RPMI7951 (cell line): ENCODE measurements at places on chromosomes 11 and 22. TPM values are rescaled to one million over a fixed set of nuclear protein-coding genes. Genes with fewer than 3 reads are reported as not detected.

- DNase-seq, result no peak
Observed at GRCh38 chr11:122031813-122032212, 84.2 kb downstream of the BLID start.

- no peak for DNase-seq
Observed at GRCh38 chr22:45564349-45565030, 61.8 kb downstream of the FBLN1 start.

DNA sequence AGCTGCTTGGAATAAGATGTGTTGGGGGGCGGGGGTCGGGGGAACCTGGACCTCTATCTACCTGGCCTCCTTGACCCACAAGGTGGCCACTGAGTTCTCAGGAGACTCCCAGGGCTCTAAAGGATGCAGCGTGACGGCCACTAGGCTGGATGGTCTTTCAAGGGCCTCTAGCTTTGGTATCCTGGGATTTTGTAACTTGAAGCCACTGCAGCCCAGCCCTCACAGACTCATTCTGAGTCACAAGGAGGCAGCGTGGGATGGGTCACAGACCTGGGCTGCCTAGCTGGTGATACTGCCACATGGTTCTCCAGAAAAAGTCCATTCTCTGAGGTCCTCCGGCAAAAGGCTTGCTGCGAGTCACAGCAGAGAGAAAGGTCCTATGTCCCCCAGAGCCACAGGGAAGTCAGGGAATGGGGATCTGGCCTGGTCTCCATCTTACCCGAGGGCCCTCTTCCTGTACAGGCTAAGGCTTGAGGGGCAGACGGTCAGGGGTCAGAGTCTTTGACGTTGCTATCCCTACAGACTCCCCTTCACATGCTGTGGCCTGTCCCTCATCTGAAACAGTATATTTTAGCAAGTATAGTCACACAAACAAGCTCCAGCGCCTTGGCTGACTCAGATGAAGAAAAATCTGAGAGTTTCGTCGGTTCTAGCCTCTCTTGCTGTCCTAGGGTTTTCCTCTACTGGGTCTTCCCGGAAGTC, 52.4 kb downstream of the KCNC1 start:
- DNase-seq, result peak; percentile 72

- no peak for DNase-seq
Observed at GRCh38 chr11:133070021-133070713, 462.1 kb downstream of the OPCML start.

- no peak for DNase-seq
Observed at GRCh38 chr11:69981119-69981784, 96.9 kb upstream of the ANO1 start.

- DNase-seq, result no peak
Observed at GRCh38 chr11:46617972-46618314, 590 bp downstream of the ATG13 start.

- DNase-seq, result no peak
Observed at GRCh38 chr11:129023968-129024676, 81.5 kb upstream of the TP53AIP1 start.

DNA sequence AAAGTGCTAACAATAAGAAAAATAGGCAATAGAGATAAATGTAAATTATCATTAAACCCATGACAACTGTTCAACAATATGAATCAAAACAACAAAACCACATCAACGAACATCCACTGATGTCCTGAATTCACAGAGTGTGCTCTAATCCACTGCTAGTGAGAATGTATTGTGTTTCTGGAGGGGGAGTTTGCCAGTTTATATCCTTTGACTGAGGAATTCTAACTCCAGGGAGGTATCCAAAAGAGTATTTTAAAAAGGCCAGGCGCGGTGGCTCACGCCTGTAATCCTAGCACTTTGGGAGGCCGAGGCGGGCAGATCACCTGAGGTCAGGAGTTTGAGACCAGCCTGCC, 1.7 kb upstream of the WEE1 start:
- no peak for DNase-seq

DNA sequence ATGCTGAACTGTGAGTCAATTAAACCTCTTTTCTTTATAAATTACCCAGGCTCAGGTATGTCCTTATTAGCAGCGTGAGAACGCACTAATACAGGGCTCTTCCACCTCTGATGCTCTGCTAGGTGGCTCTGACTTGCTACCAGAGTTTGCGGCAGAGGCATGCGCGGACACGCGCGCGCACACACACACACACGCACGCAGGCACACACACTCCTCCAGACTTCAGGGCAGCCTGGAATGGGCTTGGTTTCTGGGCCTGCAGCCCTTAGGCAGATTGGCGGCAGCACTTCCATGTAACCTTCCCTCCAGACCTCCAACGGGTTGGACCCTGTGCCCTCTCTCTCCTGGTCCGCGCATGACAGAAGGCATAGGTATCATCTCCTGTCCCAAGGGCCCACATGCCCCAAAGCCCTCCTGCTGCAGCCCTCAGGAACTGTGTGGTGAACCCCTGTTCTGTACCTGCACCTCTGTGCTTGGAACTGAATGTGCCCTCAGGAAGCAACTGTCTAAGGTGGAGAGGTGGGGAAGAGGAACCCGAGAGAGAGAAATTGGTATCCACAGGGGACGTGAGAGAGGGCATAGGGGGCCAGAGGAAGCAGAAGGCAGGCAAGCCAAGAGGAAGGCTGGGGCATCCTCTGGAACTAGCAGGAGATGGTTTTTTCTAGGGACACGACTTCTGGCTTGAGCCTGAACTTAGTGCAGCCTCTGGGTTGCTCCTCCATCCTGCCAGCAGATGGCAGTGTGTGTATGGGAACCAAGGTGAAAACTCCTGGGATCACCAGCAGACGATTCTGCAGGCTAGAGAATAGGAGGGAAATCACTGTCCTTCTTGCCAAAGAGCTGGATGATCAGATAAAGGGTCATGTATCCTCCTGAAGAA, 23.4 kb upstream of the RIC3 start:
- DNase-seq, result peak; percentile 47

DNA sequence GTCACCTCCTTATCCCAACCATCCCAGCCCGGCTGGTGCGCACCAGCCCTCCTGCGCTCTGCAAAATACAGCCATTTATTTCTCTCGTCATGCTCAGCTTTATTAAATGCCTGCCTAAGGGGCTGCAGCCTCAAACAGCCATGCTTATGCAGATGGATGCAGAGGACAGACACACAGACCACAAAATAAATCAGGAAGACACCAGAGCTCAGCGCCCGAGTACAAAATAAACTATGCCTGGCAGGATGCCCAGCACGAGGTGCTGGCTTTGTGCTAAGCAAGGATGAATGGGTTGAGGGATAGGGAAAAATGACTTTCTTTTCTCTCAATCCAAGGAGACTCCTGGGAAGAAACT, 70.5 kb downstream of the RPUSD4 start:
- peak; percentile 91 for DNase-seq

DNA sequence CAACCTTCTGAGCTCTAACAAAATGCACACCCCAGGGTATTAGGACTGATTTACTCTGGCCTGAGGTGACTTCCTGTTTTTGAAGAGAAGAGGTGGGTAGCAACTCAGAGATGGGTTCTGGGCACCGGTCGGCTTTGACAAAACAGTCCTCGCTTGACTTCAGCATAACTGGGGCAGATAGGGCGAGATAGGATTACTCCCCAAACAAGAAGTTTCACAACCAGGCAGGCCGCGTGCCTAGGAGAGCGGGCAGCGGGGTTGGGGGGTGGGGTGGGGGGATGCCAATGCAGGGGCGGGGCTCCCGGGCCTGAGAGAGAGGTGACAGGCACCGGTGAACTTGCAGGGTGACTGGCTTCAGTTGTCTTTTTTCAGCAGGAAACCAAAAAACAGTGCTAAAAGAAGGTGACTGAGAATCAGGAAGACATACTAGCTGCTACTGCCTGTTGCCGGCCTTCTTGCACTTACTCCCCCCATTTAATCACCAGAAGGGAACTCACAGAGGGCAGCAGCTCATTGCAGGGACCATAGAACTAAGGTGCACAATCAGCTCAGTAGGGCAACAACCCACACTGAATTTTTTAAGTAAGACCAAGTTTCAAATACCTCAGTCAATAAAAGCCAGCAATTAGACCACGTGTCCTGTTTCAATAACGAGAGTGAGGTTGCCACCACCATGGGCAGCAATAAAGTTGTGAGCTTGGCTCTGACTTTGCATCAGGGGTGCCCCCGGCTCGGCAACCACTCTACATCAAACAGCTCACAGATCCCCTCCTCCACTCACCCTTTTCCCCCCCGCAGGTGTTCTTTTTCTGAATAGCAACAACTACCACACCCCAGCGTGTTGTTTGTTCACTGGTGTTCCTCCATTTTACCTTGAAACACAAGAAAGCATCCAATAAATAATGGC, 37.2 kb upstream of the ETS1 start:
- DNase-seq, result no peak

GRCh38 chr11:35288817-35289541, 130.4 kb downstream of the SLC1A2 start:
- DNase-seq, result peak; percentile 85

- DNase-seq, result no peak
Observed at GRCh38 chr22:38984224-38984623, 2.1 kb downstream of the APOBEC3B start.

- DNase-seq, result no peak
Observed at GRCh38 chr22:30421695-30422480, 3.7 kb upstream of the MTFP1 start.

- peak; percentile 88 for DNase-seq
Observed at GRCh38 chr11:130383344-130384211, 44.8 kb downstream of the ADAMTS8 start.

- DNase-seq, result no peak
Observed at GRCh38 chr11:67468056-67468455, 995 bp downstream of the TMEM134 start.

DNA sequence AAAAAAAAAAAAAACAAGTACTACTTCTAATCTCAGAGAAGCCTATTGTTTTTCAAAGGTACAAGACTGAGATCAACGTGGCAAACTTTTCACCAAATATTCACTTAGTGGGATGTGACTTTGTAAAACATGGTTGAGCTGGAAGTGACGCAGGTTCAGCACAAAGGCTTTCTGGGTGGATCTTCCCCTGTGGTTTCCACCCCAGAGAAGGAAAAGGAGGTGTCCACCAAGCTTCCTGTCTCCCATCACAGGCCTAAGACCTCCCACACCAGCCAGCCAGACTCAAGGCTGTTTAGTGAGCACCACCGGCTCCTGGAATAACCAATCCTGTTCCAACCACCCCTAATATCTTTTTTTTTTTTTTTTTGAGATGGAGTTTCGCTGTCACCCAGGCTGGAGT, 5.7 kb downstream of the TMEM184B start:
- DNase-seq, result no peak

GRCh38 chr11:95154514-95154913, 64.9 kb downstream of the ENDOD1 start:
- DNase-seq, result peak; percentile 38

- DNase-seq, result peak; percentile 99
Observed at GRCh38 chr11:35035894-35036408, 103.0 kb upstream of the CD44 start.

Gene FXYD2
- 0.10 TPM in 1 of 2 replicates, not detected in the other for total RNA-seq

Gene SCGB1D1
- total RNA-seq, result not detected in 2 replicates

Gene SPTBN2
- under 0.01 and 0.68 TPM in 2 replicates for total RNA-seq

Gene CTSF
- 26.3 and 27.5 TPM in 2 replicates for total RNA-seq

Gene TMEM109
- 81.6 and 88.6 TPM in 2 replicates for total RNA-seq

Gene ANO1
- 7.5 and 8.4 TPM in 2 replicates for total RNA-seq

Gene OR8D1
- total RNA-seq, result not detected in 2 replicates

Gene BACE1-AS
- total RNA-seq, result 1.7 and 6.8 TPM in 2 replicates
